Right atrium auricular region (tissue), 2 donors: ENCODE measurements at places on chromosomes 12 and 14.

- no peaks in the 10 kb centered on the region for H3K36me3 ChIP-seq
- H3K27ac ChIP-seq, result peak overlapping the region; percentile 53
- H3K4me1 ChIP-seq, result peaks cover 17% of the 10 kb centered on the region
Measured at GRCh38 chr12:121748571-121749265, 36.2 kb downstream of the TMEM120B start.

- H3K36me3 ChIP-seq, result peaks cover 61% of the 10 kb centered on the region
- no peak overlapping the region for H3K27ac ChIP-seq
- no peak for DNase-seq
- H3K27me3 ChIP-seq, result no peaks in the 10 kb centered on the region
- no peak overlapping the region for H3K4me3 ChIP-seq
Measured at GRCh38 chr12:50201987-50202521, 34.9 kb upstream of the CERS5 start.

GRCh38 chr12:51744235-51744634, 104.3 kb downstream of the FIGNL2 start:
- no peaks in the 10 kb centered on the region for H3K27me3 ChIP-seq
- no peaks in the 10 kb centered on the region for H3K4me1 ChIP-seq

- H3K4me3 ChIP-seq, result no peak overlapping the region
- H3K27me3 ChIP-seq, result no peaks in the 10 kb centered on the region
- H3K27ac ChIP-seq, result no peak overlapping the region
- H3K36me3 ChIP-seq, result no peaks in the 10 kb centered on the region
- no peaks in the 10 kb centered on the region for H3K4me1 ChIP-seq
Measured at GRCh38 chr12:89889062-89889461, 180.4 kb upstream of the ATP2B1 start.

GRCh38 chr12:124289634-124290600, 5.0 kb upstream of the RFLNA start:
- no peak overlapping the region for H3K4me3 ChIP-seq
- H3K36me3 ChIP-seq, result no peaks in the 10 kb centered on the region
- H3K4me1 ChIP-seq, result peaks cover 18% of the 10 kb centered on the region
- H3K27ac ChIP-seq, result peak overlapping the region; percentile 18
- H3K27me3 ChIP-seq, result no peaks in the 10 kb centered on the region
- DNase-seq, result no peak

GRCh38 chr12:80837342-80837978, 100.3 kb downstream of the LIN7A start:
- no peaks in the 10 kb centered on the region for H3K36me3 ChIP-seq
- no peak for DNase-seq
- no peaks in the 10 kb centered on the region for H3K4me1 ChIP-seq
- H3K4me3 ChIP-seq, result no peak overlapping the region
